Activated T-cell treated with anti-CD3 and anti-CD28 coated beads for 24 hours (primary cell): ENCODE measurements at places on chromosomes 2 and 18.

DNA sequence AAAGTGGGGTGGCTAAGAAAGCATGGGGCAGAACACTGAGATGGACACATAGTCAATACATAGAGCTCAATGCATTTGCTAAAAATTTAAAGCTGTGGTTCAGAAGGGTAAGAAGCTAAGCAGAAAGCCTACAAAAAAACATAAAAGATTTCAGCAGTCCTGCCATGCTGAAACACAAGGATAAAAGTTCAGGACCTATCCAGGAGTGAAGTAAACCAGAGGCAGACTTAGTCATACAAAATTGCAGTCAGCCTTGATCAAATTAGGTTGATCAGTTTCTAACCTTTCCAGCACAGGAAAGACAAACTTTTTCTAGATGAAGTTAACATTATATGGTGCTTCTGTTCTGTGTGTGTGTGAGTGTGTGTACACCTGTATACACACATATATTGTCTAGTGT is 120.8 kb upstream of the RBMS1 start:
- no peak for DNase-seq

DNA sequence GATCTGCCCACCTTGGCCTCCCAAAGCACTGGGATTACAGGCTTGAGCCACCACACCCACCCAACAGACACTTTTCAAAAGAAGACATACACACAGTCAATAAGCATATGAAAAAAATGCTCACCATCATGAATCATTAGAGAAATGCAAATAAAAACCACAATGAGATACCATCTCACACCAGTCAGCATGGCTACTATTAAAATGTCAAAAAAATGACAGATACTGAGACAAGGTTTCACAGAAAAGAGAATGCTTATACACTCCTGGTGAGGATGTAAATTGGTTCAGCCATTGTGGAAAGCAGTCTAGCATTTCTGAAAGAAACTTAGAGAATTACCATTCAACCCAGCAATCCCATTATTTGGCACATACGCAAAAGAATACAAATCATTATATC is 1947.2 kb downstream of the SUCLG1 start:
- DNase-seq: no peak

DNA sequence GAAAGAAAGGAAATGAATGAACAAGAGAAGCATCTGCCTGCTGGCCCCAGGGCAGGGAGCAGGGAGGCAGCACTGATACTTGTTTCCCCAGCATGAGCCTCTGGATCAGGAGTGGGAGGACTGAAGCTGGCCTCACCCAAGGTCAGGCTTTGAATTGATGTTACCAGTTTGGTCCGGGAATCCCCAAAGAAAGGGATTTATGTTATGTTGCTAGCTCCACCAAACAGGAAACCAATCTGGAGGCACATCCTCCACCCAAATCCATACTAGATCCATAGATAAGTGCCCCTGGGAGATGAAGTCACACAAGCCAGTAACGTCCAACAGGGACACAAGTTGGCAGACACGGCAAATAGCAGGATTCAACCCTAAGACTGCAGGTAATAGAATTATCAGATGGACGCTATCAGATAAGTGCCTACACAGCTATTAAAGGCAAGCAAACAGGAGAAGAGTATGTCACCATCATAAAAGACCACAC is 85.9 kb downstream of the MTCL1 start:
- DNase-seq: no peak

GRCh38 chr2:206837775-206838174 is 72.4 kb downstream of the FASTKD2 start:
- DNase-seq: no peak

DNA sequence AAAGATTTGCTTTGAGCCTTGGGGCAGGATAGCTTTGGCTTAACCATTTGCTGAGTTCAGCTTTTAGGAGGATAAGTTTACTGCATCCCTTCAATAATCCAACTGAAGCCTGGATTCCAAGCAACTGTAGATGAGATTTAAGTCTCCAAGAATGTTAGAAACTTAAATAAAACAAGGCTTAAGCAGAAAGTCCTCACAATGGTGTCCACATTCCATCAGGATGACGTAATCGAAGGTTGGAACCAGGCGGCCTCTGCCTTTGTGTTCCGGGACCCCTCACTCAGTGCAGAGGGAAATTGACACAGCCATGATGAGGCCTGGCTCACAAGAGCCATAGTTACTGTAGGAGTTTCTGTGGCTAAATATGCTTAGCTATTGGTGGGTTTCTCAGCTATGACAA is 260.4 kb downstream of the LPIN1 start:
- DNase-seq: no peak

DNA sequence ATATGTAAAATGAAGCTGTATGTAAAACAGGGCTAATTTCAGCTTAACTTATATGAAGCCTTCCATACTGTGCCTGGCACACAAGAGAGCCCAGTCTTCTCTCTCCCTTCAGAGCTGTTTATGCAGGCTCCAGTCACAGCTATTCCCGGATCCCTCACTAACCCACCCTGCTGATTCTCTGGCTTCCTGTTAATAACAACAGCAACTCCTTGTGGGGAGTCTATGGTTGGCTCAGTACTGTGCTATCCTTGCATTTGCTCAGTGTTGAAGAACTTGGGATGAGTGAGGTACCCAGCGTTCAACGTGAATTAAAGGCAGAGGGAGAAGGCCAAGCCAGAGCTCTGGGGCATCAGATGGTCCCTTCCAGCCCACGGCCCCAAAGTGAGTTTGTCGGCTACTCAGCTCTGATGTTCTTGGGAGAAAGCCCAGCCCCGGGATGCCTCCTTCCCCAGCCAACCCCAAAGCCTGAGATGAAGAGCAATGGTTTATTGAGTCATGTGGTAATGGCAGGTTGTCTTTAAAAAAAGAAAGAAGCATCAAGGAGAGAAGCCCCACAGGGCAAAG is 43.2 kb downstream of the PSD4 start:
- DNase-seq: no peak

- no peak for DNase-seq
These were observed 69.7 kb downstream of the NCK2 start for GRCh38 chr2:105814291-105814940.

- DNase-seq: no peak
These were observed 29.2 kb downstream of the SLC66A2 start for GRCh38 chr18:79921984-79922965.
